GF-D8 (cell line): ENCODE measurements at places on chromosomes 5 and 9.

DNA sequence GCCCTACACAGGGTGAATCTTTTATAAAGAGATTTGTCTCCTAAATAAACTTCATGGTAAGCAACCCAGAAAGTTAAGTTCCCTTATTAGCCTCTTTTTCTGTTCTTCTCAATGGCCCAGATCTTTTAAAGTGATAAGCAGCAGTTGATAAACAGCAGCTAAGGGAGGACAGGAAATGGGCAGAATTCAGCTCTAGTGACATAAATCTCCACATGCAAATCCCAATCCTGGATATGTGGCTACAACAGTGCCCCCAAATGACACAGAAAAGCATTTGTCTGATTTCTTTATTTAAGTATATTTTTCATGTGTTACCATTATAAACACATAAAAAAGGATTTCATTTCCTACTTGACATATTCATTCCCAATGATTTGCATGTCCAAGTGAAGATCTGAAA is 199.0 kb downstream of the DTWD2 start:
- no peak for DNase-seq

DNA sequence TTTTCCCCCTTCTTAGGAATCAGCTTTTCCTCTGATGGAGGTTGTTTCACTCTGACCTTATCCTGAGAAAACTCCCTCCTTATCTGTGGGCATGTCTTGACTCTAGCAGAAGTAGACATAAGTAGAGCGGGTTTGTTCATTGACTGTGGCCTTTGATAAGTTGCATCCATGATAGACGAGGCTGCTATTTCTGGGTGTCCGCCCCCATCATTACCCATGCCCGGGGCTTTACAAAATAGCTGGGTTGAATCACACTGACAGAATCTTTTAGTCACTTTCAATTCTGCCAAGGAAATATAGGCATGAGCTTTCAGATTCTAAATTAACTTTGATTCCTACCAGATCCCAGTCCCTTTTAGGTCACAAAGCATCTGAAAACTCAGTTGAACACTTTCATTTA is 223.8 kb downstream of the SEC61B start:
- DNase-seq, result no peak

GRCh38 chr9:112274600-112274999 is 58.8 kb downstream of the PTBP3 start:
- DNase-seq, result no peak

DNA sequence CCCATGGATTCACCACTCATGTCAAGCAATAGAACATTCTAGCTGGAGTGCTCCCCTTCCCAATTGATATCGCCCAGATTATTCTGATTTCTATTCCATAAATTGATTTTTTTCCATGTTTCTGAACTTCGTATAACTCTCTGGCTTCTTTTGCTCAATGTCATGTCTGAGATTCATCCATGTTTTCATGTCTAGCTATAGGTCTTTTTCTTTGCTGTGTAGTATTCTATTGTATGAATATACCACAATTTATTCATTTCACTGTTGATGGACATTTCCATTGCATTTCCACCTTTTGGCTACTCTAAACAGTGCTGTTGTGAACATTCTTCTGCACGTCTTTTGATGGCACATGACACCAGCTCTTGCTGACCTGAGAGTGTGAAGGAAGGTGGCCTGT is 19.6 kb downstream of the PTPA start:
- DNase-seq, result no peak

DNA sequence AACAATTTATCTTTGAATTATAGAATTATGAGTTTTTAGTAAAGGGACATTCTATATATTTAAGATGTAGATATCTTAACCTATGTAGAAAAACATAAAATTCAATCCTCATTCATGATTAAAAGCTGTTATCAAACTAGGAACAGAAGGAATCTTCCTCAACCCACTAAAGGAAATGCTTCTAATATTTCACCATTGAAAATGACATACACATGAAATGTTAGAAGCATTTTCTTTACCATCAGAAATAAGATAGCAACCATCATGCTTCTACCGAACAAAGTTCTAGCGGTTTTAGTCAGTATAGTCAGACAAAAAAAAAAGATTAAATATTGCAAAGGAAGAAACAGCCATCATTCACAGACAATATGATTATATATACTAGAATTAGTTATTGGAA is 32.2 kb downstream of the SHOC1 start:
- DNase-seq, result no peak

DNA sequence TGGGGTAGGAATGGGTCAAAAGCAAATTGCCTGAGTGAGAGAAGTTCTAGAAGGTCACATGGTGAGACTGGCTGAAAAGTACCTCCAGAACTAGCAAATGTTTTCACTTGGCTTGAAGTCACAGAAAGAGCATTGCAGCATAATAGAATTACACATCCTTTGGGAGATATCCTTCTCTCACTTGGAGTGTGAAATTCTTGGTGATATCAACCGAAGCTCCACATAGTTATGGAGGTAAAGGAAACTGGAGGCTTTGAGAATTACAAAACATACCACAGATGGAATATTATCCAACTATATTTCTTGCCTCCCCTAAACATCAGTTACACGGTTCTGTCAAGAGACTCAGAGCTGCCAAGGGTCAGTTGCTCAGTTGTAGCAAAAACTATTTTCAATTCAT is 182.4 kb downstream of the SEMA5A start:
- no peak for DNase-seq

DNA sequence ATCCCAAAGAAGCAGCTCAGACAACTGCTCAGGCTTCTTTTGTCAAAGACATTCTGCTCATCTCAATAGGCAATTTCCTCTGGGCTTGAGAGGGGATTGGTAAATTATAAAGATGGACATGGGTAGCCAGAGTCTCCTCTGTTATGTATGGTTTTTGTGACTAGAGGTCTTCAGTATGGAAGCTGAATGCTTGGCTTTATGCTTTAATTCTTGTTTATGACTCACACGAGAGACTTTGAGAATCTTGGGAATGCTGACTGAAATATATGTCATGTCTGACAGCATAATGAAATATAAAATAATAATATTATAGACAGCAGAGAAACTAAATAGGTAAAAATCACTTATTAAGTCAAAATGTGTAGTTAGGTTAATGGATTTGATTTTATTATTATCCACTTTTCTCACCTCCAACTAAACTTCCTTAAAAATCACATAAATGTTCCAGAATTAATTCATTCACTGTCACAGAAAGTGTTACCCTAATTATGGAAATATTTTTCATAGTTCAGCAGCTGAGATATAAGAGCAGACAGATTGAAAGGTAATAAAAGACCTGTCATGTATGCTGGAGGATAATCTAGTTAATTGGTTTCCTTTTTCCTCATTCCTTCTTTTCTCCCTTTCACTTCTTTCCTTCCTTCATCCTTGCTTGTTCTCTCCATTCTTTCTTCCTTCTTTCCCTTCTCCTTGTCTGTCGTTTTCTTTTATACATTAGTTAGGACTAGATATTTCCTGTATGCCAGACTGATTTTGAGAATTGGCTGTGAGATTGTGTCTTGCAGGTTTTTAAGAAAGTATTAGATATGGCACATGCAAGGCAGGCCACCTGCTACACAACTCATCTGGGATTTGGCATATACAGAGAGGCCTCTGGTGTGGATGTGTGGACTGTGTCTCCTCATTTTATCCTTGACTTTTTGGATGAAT is 1866.1 kb upstream of the NUDT12 start:
- DNase-seq, result no peak

DNA sequence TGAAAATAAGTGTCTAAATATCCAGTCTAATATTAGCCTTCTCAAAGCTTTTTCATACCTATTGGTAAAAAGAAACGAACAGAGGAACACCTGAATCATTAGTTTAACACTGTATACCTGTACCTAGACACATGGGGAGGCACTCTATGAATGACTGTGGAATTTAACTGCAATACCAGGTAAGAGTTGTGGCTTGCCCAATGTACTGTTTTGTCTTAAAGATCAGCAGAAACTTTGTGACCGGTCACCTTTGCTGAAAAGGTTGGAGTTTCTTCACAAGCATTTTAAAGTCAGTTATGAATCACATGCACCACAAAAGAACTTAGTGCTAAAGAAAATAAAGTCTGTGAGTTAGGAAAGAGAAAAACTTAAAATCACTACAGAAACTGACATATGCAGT is 2.4 kb downstream of the PGGT1B start:
- DNase-seq, result no peak
